Stimulated activated CD8-positive, alpha-beta memory T cell treated with anti-CD3 and anti-CD28 coated beads, Interleukin-4, amount 100 ng/mL, for 1 hour (primary cell): ENCODE measurements at places on chromosomes 6 and 20.

GRCh38 chr6:167726043-167726621 is 100.6 kb upstream of the AFDN start:
- no peak for DNase-seq

GRCh38 chr20:57671662-57672061 is 38.2 kb downstream of the PMEPA1 start:
- no peak for DNase-seq

- no peak for DNase-seq
Measured at GRCh38 chr6:90078513-90079289, 184.4 kb downstream of the GJA10 start.

GRCh38 chr6:40485300-40485699 is 101.9 kb downstream of the LRFN2 start:
- no peak for DNase-seq

DNA sequence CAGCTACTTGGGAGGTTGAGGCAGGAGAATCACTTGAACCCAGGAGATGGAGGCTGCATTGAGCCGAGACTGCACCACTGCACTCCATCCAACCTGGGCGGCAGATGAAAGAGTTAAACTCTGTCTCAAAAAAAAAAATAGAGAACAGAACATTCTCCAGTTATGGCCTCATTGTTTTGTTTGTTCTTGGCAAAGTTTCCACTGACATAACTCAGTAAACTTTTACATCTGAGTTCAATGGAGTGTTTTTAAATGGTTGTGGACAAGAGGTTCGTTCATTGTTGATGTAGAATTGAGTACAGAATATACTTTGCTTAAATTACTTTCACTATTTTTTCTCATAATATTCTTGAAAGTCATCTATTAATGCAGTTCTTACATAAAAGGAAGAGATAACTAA is 42.2 kb upstream of the IFNGR1 start:
- DNase-seq, result no peak

GRCh38 chr6:99879431-99879830 is 114.6 kb downstream of the MCHR2 start:
- DNase-seq, result no peak

GRCh38 chr20:49823152-49823847 is 10.7 kb downstream of the SLC9A8 start:
- no peak for DNase-seq

- DNase-seq, result no peak
Measured at GRCh38 chr20:31949877-31950646, 1.8 kb downstream of the PDRG1 start.

DNA sequence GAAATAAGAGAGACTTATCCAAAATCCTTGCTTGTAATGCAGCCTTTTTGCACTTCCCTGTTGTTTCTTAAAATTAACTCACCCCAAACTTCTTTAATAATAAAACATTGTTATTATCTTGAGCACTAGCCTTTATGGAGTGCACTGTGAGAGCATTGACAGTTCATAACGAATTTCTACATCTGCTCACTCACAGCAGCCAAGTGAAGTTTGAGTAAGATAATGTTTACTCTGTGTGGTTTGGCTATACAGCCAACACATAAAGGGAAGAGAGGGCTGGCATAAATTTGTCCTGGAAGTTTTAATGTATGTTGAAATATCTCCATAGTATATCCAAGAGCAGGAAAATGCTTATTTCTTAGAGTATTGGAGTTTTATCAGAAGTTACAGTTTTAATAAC is 227.9 kb downstream of the FRK start:
- DNase-seq, result no peak

DNA sequence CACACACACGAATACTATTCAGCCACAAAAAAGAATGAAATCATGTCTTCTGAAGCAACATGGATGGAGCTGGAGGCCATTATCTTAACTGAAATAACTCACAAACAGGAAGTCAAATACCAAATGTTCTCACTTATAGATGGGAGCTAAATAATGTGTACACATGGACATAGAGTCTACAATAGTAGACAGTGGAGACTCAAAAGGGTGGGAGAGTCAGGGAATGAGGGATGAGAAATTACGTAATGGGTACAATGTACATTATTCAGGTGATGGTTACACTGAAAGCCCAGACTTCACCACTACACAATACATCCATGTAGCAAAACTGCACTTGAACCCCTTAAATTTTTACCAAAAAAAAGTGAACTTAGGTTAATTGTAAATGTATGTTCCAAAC is 160.4 kb downstream of the TASP1 start:
- DNase-seq, result no peak

- DNase-seq, result no peak
Measured at GRCh38 chr20:3250091-3250504, 11.1 kb upstream of the SLC4A11 start.

GRCh38 chr6:36927691-36928546 is 26.6 kb upstream of the PI16 start:
- DNase-seq, result no peak

- no peak for DNase-seq
Measured at GRCh38 chr20:46833360-46833759, 61.3 kb upstream of the EYA2 start.

- no peak for DNase-seq
Measured at GRCh38 chr6:162448294-162448693, 279.3 kb downstream of the PRKN start.

- DNase-seq, result no peak
Measured at GRCh38 chr6:26021001-26021349, 58.4 kb downstream of the TRIM38 start.

DNA sequence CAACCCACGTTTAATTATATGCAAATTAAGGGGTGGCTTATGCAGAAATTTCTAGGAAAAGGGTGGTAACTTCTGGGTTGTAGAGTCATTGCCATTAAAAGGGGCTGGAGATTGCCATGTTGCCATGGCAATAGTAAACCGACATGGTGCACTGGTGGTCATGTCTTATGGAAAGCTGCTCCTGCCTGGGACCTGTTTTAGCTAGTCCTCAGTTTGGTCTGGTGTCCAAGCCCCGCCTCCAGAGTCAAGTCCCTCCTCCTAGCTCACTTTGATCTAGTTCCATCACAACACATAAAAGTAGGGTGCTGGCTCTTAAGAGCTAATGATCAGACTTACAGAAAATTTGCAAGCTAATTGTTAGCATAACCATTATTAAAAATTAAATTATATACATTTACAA is 5.3 kb downstream of the SLC22A2 start:
- no peak for DNase-seq

DNA sequence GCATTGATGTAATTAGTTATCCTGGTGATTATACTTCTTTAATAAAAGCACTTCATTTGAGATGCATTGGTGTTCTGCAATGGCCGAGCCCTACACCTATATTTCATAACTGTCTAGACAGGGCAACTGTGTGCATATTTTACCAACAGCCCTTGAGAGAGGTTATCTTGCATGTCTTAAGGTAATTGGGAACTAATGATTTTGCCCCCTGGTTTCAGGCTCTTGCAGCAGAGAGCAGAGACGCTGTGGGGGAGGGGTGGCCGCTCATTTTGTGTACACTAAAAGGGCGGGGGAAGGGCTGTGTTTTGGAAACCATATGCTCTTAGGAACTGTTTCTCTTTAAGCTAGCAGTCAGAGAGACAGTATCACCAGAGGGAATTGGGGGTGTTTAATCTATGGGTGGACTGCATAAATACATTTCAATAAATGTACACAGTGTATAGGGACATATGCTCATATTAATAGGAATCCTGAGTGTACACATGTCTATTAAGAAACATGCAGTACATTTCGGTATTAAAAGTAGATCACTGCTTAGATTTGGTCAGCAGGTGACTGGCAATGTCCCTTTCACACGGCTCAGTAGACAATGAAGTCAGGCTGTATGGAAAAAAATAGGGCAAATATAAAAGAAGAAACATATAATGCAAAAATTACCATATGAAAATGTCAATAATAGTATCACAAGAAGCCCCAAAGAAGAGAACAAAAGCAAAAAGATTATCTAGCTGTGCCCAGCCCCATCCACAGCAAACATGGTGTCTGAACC is 402.9 kb upstream of the CITED2 start:
- no peak for DNase-seq
